ENCODE measurements at places on chromosomes 16 and 17.

- H3K36me3 ChIP-seq = no peaks in the 10 kb centered on the region
- H3K4me3 ChIP-seq = peak overlapping the region; percentile 40
- H3K27ac ChIP-seq = peak overlapping the region; percentile 94
- peaks cover 70% of the 10 kb centered on the region for H3K4me1 ChIP-seq
- no peaks in the 10 kb centered on the region for H3K27me3 ChIP-seq
Observed at GRCh38 chr16:23257682-23258081, 44.4 kb upstream of the SCNN1B start.

GRCh38 chr16:88069397-88070168, 118.3 kb downstream of the BANP start:
- H3K4me1 ChIP-seq = no peaks in the 10 kb centered on the region
- no peaks in the 10 kb centered on the region for H3K36me3 ChIP-seq
- no peaks in the 10 kb centered on the region for H3K27me3 ChIP-seq
- no peak for DNase-seq

DNA sequence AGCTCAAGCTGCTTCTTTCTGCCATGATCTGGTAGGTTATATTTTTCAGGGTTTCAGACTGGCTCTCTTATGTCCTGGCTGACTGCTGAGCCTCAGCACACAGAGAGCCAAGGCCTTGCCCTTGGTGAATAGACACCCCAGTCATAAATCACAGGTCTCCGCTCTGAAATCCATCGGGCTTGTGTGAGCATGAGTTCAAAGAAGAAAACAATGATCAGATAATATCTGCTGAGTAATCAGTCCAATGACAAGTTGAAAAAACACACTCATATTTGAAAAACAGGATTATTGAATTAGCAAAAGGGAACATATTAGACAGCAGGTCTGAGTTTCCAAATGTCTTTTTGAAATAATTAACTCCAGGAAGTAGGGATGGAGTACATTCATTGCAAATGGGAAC, 51.1 kb upstream of the NDRG4 start:
- DNase-seq = no peak
- peaks cover 28% of the 10 kb centered on the region for H3K4me1 ChIP-seq
- no peak overlapping the region for H3K27ac ChIP-seq
- H3K4me3 ChIP-seq = no peak overlapping the region
- no peaks in the 10 kb centered on the region for H3K27me3 ChIP-seq

- H3K36me3 ChIP-seq = no peaks in the 10 kb centered on the region
- no peak for DNase-seq
- H3K27ac ChIP-seq = no peak overlapping the region
- H3K4me1 ChIP-seq = peaks cover 4% of the 10 kb centered on the region
Observed at GRCh38 chr17:6913608-6914443, 82.0 kb upstream of the ALOX12 start.

GRCh38 chr16:59604354-59604753, 870.2 kb upstream of the GOT2 start:
- no peaks in the 10 kb centered on the region for H3K36me3 ChIP-seq
- no peak overlapping the region for H3K27ac ChIP-seq
- H3K27me3 ChIP-seq = no peaks in the 10 kb centered on the region
- H3K4me3 ChIP-seq = no peak overlapping the region
- DNase-seq = no peak

- H3K36me3 ChIP-seq = no peaks in the 10 kb centered on the region
- H3K4me1 ChIP-seq = peaks cover 11% of the 10 kb centered on the region
- no peak overlapping the region for H3K4me3 ChIP-seq
Observed at GRCh38 chr16:333406-334094, 19.0 kb downstream of the AXIN1 start.

GRCh38 chr16:8714807-8715206, 40.4 kb downstream of the ABAT start:
- no peaks in the 10 kb centered on the region for H3K4me1 ChIP-seq
- H3K36me3 ChIP-seq = no peaks in the 10 kb centered on the region
- DNase-seq = no peak
- no peak overlapping the region for H3K4me3 ChIP-seq

DNA sequence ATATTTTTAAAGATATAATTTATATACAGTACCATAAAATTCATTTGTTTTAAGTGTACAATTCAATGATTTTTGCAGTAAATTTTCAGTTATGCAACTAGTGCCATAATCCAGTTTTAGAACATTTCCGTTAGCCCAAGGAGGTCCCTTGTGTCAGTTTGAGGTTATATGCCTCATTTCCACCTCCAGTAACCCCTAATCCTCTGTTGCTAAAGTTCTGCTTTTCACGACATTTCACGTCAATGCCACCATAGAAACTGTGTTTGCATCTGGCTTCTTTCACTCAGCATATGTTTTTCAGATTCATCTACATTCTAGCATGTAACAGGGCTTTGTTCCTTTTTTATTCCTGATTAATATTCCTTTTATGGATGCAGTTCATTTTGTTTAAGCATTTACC, 42.4 kb upstream of the NUDT7 start:
- peaks cover 41% of the 10 kb centered on the region for H3K27me3 ChIP-seq

GRCh38 chr17:39126436-39126835, 25.0 kb downstream of the PLXDC1 start:
- no peaks in the 10 kb centered on the region for H3K27me3 ChIP-seq
- DNase-seq = no peak
- no peaks in the 10 kb centered on the region for H3K36me3 ChIP-seq
- H3K4me3 ChIP-seq = no peak overlapping the region

GRCh38 chr17:43368740-43369506, 29.9 kb upstream of the ARL4D start:
- no peaks in the 10 kb centered on the region for H3K36me3 ChIP-seq
- peak overlapping the region; percentile 61 for H3K4me3 ChIP-seq
- H3K27me3 ChIP-seq = no peaks in the 10 kb centered on the region

GRCh38 chr16:84483882-84484565, 20.4 kb downstream of the MEAK7 start:
- peaks cover 20% of the 10 kb centered on the region for H3K36me3 ChIP-seq
- H3K27me3 ChIP-seq = no peaks in the 10 kb centered on the region
- H3K4me3 ChIP-seq = no peak overlapping the region
- H3K4me1 ChIP-seq = no peaks in the 10 kb centered on the region

DNA sequence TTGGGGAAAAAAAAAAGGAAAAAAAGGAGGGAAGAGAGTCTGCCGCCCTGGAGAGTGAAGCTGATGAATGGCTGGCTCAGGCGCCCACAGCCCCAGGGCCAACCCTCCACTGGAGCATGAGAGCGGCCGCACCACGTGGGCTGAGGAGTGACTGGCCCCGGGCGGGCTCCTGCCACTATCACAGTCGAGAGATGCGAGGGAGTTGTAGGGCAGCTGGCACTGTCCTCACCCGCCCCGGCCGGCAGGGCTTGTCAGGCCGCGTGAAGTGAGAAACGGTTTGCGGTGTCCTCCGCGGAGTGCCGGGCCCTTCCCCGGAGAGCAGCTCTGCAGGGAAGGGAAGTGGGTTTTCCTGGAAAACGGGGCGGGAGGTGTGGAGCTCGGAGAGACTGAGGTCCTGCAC, 45.9 kb downstream of the JPH3 start:
- no peaks in the 10 kb centered on the region for H3K36me3 ChIP-seq
- no peak overlapping the region for H3K4me3 ChIP-seq

- H3K27ac ChIP-seq = no peak overlapping the region
- no peak overlapping the region for H3K4me3 ChIP-seq
- no peak for DNase-seq
Observed at GRCh38 chr16:82845116-82845515, 218.3 kb downstream of the CDH13 start.

DNA sequence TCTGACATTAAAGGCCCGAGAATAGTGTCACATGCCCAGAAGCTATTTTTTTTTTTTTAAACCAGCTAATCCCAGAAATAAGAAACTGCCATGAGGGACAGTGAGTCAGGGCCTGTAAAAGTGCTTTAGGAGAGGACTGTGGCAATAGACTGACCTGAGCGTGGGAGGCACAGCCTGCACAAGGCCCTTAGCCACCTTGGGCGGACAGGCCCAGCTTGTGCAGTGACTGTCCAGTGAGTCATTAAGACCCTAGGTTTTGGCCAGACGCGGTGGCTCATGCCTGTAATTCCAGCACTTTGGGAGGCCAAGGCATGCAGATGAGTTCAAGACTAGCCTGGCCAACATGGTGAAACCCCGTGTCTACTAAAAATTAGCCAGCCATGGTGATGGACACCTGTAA, 343.0 kb upstream of the ZFHX3 start:
- no peaks in the 10 kb centered on the region for H3K4me1 ChIP-seq
- no peak for DNase-seq
- no peak overlapping the region for H3K4me3 ChIP-seq
- H3K27me3 ChIP-seq = peaks cover 62% of the 10 kb centered on the region
- no peaks in the 10 kb centered on the region for H3K36me3 ChIP-seq
- H3K27ac ChIP-seq = no peak overlapping the region

- H3K27ac ChIP-seq = no peak overlapping the region
- no peaks in the 10 kb centered on the region for H3K36me3 ChIP-seq
- H3K27me3 ChIP-seq = peaks cover 6% of the 10 kb centered on the region
- no peaks in the 10 kb centered on the region for H3K4me1 ChIP-seq
- H3K4me3 ChIP-seq = no peak overlapping the region
- DNase-seq = no peak
Observed at GRCh38 chr17:80441598-80442322, 26.8 kb downstream of the ENDOV start.

GRCh38 chr16:11757671-11758545, 15.3 kb upstream of the TXNDC11 start:
- no peak for DNase-seq
- no peak overlapping the region for H3K4me3 ChIP-seq
- no peaks in the 10 kb centered on the region for H3K4me1 ChIP-seq

- peaks cover 63% of the 10 kb centered on the region for H3K4me1 ChIP-seq
- H3K27ac ChIP-seq = peak overlapping the region; percentile 92
- no peaks in the 10 kb centered on the region for H3K36me3 ChIP-seq
- peak; percentile 92 for DNase-seq
- H3K4me3 ChIP-seq = no peak overlapping the region
Observed at GRCh38 chr17:75998327-75998795, 2.3 kb upstream of the CDK3 start.

- peaks cover 26% of the 10 kb centered on the region for H3K4me1 ChIP-seq
- H3K36me3 ChIP-seq = no peaks in the 10 kb centered on the region
- no peak overlapping the region for H3K4me3 ChIP-seq
- no peak for DNase-seq
Observed at GRCh38 chr17:34822007-34822739, 139.1 kb downstream of the CCT6B start.

GRCh38 chr17:17080781-17081180, 38.5 kb downstream of the MPRIP start:
- peaks cover 69% of the 10 kb centered on the region for H3K36me3 ChIP-seq
- H3K4me3 ChIP-seq = no peak overlapping the region
- no peak for DNase-seq
- H3K4me1 ChIP-seq = peaks cover 52% of the 10 kb centered on the region
- H3K27me3 ChIP-seq = no peaks in the 10 kb centered on the region
- H3K27ac ChIP-seq = no peak overlapping the region

DNA sequence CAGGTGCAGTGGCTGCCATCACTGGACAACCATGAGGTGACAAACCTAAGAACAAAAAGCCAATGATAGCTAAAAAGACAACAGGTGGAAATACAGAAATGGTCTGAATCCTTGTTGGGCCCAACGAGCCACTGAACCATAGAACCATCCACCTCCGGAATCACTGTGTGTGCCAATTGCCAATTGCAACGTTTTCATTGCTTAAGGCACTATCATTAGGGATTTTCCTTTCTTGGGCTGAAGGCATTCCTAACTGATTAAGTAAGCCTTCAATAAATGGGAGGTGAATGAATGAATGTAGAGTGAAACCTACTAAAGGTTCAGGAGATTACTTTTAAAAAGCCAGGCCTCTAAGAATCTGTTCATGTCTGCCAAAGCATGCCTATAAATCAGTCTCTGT, 3.6 kb downstream of the USP31 start:
- H3K4me3 ChIP-seq = no peak overlapping the region
- no peak for DNase-seq
- no peaks in the 10 kb centered on the region for H3K36me3 ChIP-seq
- H3K4me1 ChIP-seq = peaks cover 30% of the 10 kb centered on the region
- no peaks in the 10 kb centered on the region for H3K27me3 ChIP-seq
- H3K27ac ChIP-seq = peak overlapping the region; percentile 24

- H3K27ac ChIP-seq = no peak overlapping the region
- H3K4me1 ChIP-seq = peaks cover 9% of the 10 kb centered on the region
- no peaks in the 10 kb centered on the region for H3K27me3 ChIP-seq
- peak; percentile 17 for DNase-seq
Observed at GRCh38 chr17:29572691-29573557, 4.4 kb downstream of the TP53I13 start.

DNA sequence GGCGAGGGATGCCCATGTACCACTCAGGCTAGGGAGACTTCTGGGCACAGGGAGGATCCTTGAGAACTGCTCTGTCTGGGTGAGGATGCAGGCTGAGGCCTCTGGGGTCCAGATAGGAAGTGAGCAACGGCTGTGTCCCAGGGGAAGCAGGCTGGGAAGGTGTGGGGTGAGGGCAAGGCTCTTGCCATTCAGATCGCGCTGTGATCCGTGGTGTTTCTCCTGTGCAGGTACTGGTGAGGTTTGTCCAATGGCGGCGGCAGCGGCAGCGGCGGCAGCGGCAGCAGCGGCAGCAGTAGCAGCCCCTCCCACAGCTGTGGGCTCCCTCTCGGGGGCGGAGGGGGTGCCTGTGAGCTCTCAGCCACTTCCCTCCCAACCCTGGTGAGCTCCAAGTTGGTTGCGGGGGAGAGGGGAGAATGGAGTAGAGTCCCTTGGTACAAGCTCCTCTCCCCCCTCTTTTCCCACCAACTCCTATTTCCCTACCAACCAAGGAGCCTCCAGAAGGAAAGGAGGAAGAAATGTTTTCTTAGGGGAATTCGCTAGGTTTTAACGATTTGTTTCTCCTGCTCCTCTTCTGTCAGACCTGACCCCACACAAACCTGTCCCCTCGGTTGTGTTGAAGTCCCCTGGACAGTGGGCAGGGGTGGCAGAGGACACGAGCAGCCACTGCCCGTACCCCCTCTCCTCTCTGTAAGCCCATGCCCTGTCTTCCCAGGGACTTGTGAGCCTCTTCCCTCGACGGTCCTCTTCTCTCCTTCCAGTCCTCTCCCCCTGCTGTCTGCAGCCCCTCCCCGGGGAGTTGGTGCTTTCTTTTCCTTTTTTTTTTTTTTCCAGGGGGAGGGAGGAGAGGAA, 1.9 kb upstream of the PRRT2 start:
- H3K4me1 ChIP-seq = peaks cover 39% of the 10 kb centered on the region
- no peak for DNase-seq
- no peaks in the 10 kb centered on the region for H3K27me3 ChIP-seq
- 0 out of 2 replicates have a peak, but pooled peaks cover 9% of the 10 kb centered on the region for H3K36me3 ChIP-seq
- no peak overlapping the region for H3K27ac ChIP-seq
- H3K4me3 ChIP-seq = no peak overlapping the region

GRCh38 chr17:49928837-49929475, 40.0 kb upstream of the DLX4 start:
- 0 out of 2 replicates have a peak, but pooled peaks cover 15% of the 10 kb centered on the region for H3K4me1 ChIP-seq
- DNase-seq = no peak
- H3K4me3 ChIP-seq = no peak overlapping the region
- no peak overlapping the region for H3K27ac ChIP-seq

- no peaks in the 10 kb centered on the region for H3K36me3 ChIP-seq
- no peaks in the 10 kb centered on the region for H3K27me3 ChIP-seq
- H3K4me3 ChIP-seq = no peak overlapping the region
- no peak overlapping the region for H3K27ac ChIP-seq
- H3K4me1 ChIP-seq = peaks cover 12% of the 10 kb centered on the region
- DNase-seq = no peak
Observed at GRCh38 chr17:41264599-41264998, 579 bp upstream of the KRTAP9-6 start.

- H3K27me3 ChIP-seq = no peaks in the 10 kb centered on the region
- H3K27ac ChIP-seq = no peak overlapping the region
- DNase-seq = peak; percentile 35
- no peak overlapping the region for H3K4me3 ChIP-seq
- H3K36me3 ChIP-seq = no peaks in the 10 kb centered on the region
- H3K4me1 ChIP-seq = no peaks in the 10 kb centered on the region
Observed at GRCh38 chr16:66588981-66589713, 9.9 kb downstream of the CMTM2 start.

GRCh38 chr16:64469906-64470702, 651.8 kb downstream of the CDH11 start:
- H3K27me3 ChIP-seq = peaks cover 3% of the 10 kb centered on the region
- no peak overlapping the region for H3K27ac ChIP-seq
- DNase-seq = no peak
- no peaks in the 10 kb centered on the region for H3K36me3 ChIP-seq

Data from PC-9 (cell line).